AG09309 (cell line): ENCODE measurements at places on chromosomes 3 and 15.

DNA sequence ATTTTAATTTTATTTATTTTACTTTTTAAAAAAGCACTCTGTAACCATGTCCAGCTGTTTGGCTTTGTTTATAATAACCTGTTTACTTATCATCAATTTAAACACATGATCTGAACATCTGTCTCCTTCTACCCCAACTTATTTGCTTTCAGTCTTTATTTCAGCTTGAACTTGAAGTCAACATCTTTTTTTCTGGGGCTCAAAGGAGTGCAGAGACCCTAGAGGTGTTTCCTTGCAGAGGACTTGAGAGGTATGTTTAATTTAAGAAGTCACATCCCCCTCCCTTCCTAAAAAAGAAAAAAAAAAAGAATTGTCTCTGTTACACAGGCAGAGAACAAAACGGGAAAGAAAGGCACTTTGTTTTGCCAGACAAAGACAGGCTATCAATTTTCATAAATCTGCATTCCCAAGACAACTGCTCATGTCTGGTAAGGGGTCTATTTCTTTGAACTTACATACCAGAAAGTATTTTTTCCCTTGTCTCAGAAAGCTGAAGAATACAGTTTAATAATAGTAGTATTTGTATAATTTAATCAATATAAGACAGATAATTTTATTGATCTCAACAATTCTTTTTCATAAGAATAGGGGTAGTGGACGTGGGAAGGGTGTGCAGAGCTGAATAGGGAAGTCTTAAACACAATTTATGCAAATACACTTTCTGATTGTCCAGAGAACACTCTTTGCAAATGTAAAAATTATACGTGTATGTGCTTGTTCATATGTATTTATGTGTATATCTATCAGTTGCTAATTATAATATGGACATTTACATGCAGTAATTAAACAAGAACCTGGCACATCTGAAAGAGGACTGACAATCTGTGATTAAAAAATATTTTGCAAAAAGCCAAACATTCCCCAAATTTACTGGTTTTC lies 109.7 kb upstream of the PDZRN3 start:
- DNase-seq = no peak

- no peak for DNase-seq
These were observed 17.9 kb downstream of the LPP start for GRCh38 chr3:188171682-188172467.

GRCh38 chr3:102715030-102715697 lies 280.3 kb downstream of the ZPLD1 start:
- no peak for DNase-seq

DNA sequence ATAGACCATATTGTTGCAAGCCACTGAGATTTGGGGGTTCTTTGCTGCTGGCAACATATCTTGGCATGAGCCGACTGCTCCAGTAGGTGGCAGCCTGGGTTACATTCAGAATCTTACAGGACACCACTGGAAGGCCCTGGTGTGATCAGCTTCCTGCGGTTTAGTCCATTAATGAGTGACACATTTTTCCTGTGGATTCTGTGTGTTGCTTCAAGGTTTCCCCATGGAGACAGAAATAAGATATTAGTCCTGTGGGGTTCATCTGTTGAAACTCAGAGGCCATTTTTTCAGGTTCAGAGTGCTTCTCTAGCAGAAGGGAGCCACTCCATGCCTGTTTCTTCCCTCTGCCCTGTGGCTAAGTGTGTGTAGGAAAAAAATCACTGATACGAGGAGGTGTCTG lies 116.2 kb downstream of the MFSD1 start:
- peak; percentile 79 for DNase-seq

- DNase-seq = no peak
These were observed 229.0 kb downstream of the OXSM start for GRCh38 chr3:26018889-26019288.

GRCh38 chr15:95296643-95297042 lies 1033.9 kb upstream of the NR2F2 start:
- no peak for DNase-seq

DNA sequence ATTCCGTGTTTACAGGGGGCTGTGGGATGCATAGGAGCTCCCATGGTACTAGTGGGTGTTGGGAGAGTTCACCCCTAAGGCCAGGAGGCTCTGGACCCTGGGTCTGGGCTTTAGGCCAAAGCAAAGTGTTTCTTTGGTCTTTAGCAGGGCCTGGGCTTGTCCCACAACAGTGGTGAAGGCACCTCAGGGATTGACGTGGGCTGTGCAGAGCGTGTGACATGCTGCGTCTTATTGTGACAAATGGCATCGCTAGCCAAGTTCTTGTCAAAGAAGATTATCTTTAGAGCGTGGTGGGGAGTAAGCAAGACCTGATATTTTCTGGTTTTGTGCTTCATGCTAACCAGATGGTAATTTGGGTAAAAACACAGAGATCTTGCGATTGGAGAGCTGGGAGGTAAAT lies 170.1 kb downstream of the APBA2 start:
- DNase-seq = no peak

DNA sequence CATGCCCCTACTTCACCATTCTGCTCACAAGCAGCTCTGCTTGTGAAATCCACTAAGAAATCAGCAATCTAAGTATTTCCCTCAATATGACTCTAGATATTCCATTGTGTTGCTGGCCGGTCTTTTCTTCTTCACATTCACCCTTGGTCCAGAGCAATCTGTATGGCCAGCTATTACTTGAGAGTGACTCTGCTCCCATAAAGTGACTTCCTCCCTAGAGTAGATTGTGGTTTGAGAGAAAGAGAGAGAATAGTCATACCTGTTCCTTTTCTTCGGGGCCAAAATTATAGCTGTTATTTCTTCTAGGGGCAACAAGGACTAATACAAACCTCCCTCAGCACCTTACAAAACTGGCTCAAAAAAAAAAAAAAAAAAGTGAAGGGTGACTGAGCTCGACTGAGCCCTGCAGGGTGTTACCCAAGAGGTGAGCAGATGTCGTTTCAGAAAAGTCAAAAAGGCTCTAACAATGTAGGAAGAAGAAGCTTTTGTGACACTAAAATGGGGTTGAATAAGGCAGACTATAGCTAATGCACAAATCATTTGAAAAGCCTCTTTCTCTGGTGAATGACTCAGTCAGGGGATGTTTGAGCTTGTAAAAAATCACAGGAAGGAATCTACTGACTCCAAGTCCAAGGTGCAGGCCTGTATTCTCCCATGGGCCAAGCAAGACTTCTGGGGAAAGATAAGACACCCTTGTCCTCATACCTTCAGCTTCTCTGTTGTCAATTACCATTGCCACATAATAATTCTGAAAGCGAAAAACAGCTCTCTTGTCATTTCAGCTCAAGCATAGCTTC lies 161.0 kb upstream of the SLC24A5 start:
- DNase-seq = no peak

DNA sequence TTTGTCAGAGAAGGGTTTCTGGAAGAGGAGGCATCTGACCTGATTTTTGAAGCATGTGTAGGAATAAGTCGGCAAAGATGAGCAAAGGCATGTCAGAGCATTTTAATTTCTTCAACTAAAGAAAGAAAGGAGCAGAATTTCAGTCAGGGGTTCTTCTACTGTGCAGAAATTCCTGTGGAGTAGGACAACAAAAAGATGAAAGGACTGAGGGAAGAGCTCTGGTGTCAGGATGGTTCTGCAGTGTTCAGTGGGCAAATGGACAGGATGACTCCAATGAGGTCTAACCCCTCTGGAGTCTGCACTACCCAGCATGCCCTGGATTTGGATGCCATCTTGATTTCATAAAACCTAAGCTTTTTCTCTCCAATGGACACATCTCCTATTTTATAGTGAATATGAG lies 47.7 kb upstream of the SIAH2 start:
- no peak for DNase-seq

DNA sequence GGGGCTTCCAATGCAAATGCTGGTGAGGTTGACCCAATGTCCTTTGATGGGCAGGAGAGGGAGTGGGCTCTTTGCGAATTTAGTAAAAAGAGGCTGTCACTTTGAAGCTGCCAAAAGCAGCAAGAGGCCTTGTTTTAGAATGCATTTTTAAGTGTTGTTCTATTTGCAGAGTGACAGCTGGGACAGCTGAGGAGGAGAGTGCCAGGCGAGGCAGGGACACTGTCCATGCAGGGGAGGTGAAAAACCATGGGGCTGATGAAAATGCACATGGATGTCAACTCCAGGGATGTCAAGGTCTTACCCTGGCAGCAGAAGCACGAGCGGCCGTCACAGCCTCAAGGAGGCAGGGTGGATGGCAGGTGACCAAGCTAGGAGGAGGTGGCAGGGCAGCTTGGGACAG lies 279.8 kb downstream of the ADAMTS17 start:
- no peak for DNase-seq
